MCF 10A (cell line): ENCODE measurements at places on chromosomes 6 and 20. TPM values are rescaled to one million over a fixed set of nuclear protein-coding genes. Genes with fewer than 3 reads are reported as not detected.

Gene MATN4
- 0.20 TPM in 1 of 2 replicates, not detected in the other for total RNA-seq

Gene SOX4
- total RNA-seq: 12.8 and 12.9 TPM in 2 replicates

Gene TAGAP
- total RNA-seq: not detected in 2 replicates

Gene KCNK5
- 1.3 and 2.6 TPM in 2 replicates for total RNA-seq

Gene MYBL2
- 16.4 and 44.3 TPM in 2 replicates for total RNA-seq

Gene RPP21
- total RNA-seq: 63.0 and 74.1 TPM in 2 replicates

Gene APOBEC2
- total RNA-seq: not detected in 2 replicates

Gene CASS4
- total RNA-seq: not detected in 2 replicates

DNA sequence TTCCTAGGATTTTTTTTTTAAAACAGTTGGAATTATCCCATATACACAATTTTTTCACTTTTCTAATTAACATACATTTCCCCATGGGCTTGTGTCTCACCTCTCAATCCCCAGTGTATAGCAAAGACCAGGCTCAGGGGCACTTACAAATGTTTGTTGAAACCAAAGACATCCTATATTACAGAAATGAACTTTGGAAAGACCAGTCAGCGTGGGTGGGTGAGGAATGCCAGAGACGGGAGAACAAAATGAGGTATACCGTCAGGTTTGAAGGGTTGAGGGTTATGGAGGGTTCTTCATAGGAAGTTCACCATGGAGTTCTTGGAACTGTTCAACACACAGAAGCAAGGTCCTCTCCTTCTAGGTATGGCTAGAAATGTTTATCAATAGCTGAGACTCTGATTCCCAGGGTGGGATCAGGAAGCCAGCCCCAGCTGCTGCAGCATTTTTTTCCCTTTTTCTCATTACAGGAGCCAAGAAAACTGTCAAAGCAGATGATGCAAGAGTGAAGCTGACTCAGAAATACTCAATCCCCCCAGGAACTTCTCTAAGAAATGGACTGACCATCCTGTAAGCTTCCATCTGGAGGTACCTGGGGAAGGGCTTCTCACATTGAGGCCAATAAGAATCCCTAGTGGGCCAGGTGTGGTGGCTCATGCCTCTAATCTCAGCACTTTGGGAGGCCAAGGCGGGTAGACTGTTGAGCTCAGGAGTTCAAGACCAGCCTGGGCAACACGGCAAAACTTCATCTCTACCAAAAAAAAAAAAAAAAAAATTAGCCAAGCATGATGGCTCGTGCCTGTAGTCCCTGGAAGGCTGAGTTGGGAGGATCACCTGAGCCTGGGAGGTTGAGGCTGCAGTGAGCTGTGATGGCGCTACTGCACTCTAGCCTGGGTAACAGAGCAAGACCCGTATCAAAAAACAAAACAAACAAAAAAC is 15.9 kb upstream of the TBC1D20 start:
- H3K4me1 ChIP-seq: peaks cover 11% of the 10 kb centered on the region
- peak; percentile 21 for DNase-seq
- H3K4me3 ChIP-seq: no peak overlapping the region
- H3K27ac ChIP-seq: no peak overlapping the region
- no peaks in the 10 kb centered on the region for H3K27me3 ChIP-seq

DNA sequence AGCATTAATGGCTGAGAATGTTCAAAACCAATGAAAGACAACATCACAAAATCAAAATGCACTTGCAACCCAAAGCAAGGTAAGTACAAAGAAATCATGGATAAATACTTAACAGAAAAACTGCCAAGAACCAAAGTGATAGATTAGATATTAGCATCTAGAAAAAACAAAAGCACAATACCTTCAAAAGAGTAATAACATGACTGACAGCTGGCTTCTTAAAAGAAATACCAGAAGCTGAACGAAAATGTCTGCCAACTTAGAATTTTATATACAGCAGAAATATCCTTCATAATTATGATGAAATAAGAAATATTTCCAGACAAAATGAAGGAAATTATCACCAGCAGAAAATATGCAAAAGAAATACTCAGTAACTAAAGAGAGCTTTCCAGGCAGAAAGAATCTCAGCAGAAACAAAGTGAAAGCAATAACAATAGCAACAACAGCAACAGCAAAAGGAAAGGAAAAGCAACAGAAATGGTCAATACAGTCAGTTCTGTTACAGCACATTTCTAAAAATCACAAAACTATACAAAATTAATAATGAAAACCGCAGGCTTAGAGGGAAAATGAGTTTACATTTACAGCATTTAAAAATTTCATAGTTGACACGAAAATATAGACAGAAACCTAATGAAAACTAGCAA is 121.5 kb upstream of the MAN1A1 start:
- no peaks in the 10 kb centered on the region for H3K27me3 ChIP-seq
- peaks cover 9% of the 10 kb centered on the region for H3K4me1 ChIP-seq
- no peaks in the 10 kb centered on the region for H3K36me3 ChIP-seq
- H3K4me3 ChIP-seq: no peak overlapping the region
- H3K27ac ChIP-seq: peak overlapping the region; percentile 40

GRCh38 chr20:32368925-32369324 is 10.8 kb downstream of the ASXL1 start:
- H3K4me3 ChIP-seq: no peak overlapping the region
- no peak overlapping the region for H3K27ac ChIP-seq
- H3K36me3 ChIP-seq: peaks cover 42% of the 10 kb centered on the region
- DNase-seq: no peak

DNA sequence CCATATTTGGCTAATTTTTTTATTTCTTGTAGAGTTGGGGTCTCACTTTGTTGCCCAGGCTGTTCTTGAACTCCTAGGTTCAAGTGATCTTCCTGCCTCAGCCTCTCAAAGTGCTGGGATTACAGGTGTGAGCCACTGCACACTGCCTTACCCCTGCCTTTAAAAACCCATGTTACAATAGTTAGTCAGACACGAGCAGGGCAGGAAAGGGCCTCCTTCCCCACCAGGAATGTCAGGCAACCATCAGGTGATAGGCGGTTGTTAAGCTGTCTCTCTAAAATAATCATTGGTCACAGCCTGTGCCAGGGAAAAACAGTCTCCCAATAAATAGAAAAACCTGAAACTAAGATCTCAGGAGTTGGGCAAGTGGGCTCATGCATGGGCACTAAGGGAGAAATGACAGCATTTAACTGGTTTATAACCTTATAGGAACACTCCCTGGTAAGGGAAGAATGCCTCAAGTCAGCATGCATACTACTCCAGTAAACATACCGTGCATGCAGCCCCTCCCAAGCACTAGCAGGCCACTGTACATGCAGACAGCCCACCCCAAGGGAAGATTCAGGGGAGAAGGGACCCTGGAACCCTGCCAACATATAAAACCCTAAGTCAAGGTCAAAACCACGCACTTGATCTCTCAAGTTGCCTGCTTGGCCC is 8.4 kb downstream of the OR2H2 start:
- no peaks in the 10 kb centered on the region for H3K4me1 ChIP-seq
- peaks cover 2% of the 10 kb centered on the region for H3K36me3 ChIP-seq
- H3K4me3 ChIP-seq: no peak overlapping the region
- H3K27me3 ChIP-seq: peaks cover 30% of the 10 kb centered on the region
- DNase-seq: no peak
